Aorta (tissue), 5 donors: ENCODE measurements at places on chromosomes 13 and 19. TPM values are rescaled to one million over a fixed set of nuclear protein-coding genes. Genes with fewer than 3 reads are reported as not detected.

DNA sequence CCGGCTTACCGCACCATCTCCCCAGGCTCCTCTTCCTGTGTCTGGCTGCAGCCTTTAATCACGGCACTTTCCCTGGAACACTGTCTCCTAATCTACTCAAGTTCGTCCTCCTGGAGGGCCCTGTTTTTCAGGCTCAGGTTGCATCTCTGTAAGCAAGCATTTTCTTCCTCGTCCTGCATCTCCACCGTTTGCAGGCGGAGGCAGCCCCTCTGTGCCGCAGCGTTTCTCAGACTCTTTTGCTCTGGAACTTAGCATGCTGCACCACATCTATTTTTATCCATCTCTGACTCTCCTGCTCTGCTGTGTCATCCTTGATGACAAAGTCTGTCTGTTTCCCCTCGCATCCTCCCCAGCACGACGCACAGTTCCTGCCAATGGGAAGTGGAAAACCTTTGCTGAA is 117.5 kb downstream of the ATP8A2 start:
- DNase-seq: no peak

Gene LIM2
- total RNA-seq: not detected

Gene ACP7
- total RNA-seq: not detected

DNA sequence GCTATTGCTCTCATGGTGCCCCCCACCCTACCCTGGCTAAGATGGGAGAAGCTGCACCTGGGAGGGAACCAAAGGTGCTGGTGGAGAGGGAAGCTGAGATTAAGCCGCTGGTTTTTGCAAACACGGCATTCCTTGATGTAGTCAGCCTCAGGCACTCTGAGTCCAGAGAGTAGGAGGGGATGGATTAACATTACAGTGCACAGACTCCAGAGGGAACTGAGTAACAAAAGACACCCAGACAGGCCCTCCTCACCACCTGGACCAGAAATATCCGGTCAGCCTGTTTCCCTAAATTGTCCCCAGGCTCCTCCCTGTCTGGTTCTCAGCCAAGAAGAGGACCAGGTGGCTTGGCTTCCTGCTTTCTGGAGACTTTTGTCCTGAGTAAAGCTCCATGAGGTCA is 28.9 kb upstream of the PABPC3 start:
- DNase-seq: no peak

Gene OR7D4
- total RNA-seq: not detected

DNA sequence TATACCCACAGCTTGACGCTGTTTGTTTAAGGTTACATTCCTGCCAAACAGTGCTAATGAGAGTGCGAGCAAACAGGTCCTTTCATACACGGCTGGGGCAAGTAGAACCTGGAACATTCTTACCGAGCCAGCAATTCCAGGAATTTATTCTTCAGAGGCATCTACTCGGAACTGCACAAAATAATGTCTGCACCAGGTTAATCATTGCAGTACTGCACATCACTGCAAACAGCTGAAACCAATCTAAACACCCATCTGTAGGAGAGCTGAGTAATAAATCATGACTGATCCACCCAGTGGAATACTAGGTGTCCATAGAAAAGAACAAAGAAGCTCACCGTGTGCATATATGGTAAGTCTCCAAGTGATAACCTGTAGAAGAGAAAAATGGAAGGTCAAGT is 1.2 kb upstream of the ZNF579 start:
- DNase-seq: no peak

DNA sequence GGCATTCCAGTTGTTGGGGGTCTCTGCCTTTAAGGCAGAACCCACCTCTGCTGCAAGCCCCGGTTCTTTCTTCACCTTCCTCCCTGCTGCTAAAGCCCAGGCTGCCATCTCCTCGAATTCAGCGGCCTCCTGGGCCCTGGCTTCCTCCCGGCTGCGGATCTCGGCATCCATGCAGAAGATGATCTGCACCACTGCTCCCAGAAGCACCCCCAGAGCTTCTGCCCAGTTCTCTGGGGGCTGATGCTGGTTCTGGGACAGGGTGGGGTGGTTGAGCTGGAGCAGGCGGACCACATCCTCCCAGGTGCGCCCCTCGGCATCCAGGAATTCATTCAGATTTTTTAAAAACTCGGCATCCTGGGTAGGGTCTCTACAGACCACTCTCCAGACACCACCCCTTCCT is 987 bp downstream of the PNMA8A start:
- DNase-seq: peak; percentile 55

DNA sequence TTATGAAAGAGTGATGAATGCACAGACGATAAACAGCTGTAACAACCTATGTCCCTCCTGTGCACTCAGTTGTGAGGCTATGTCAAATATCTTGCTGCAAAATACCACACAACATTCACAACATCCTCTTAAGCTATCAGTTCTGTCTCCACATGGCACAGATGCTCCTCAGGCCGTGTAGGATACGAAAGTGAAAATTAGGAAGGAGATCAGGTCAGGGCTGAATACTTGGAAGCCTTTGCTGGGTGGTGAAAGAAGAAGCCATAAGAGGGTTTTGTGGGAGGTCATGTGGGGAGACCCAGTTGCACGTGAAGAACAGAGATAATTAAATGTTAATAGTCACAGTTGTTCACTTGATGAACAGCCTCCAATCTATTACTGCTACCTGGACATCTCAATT is 58.9 kb downstream of the RXFP2 start:
- DNase-seq: no peak

- peak; percentile 62 for DNase-seq
These were observed 10.9 kb downstream of the C13orf46 start for GRCh38 chr13:113962975-113963374.

DNA sequence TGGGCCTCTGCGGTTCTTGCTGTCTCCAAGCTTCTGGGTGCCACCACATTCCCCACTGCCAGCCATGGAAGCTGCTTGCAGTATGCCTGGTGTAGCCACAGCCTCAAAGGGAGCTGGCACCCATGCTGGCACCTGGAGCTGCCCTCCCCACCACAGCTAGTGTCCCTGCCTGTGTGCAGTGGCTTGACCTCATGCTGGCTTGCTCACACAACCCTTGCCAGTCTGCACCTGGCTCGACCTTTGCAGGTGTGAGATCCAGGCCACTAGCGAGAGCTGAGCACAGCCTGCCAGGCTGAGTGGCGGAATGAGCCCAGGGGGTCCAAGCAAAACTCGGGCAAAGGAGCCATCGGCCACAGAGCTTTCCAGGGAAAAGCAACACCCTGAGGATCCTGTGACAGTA is 236.7 kb upstream of the CSNK1A1L start:
- no peak for DNase-seq

Gene ZNF728
- 6.4 TPM for total RNA-seq

Gene TJP3
- 0.60 TPM for total RNA-seq

- no peak for DNase-seq
These were observed 5.8 kb upstream of the FCGRT start for GRCh38 chr19:49506575-49507105.

GRCh38 chr13:66212511-66212910 is 1017.6 kb downstream of the PCDH9 start:
- no peak for DNase-seq

Gene SOX1
- total RNA-seq: not detected

DNA sequence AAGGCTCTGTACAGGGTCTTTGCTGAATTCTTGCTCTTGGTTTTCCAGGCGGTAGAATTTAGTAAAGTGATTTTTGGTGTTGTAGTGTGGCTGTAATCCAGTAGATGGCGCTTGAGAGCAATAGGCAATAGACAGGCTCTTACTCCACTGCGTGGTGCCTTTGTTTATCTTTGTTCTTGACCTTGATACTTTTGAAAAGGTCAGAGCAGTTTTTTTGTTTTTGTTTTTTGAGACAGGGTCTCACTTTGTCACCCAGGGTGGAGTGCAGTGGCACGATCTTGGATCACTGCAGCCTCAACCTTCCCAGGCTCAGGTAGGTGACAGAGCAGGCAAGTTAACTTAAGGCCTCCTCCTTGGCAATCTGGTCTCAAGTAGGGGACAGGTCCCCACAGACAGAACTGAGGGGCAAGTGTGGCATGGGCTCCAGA is 12.2 kb upstream of the LILRA5 start:
- DNase-seq: no peak

Gene ZNF653
- total RNA-seq: 11.6 TPM
